Body of pancreas (tissue), 4 donors: ENCODE measurements at places on chromosomes 5 and 9.

- no peak for DNase-seq
Observed at GRCh38 chr9:81767921-81768320, 78.6 kb upstream of the TLE1 start.

DNA sequence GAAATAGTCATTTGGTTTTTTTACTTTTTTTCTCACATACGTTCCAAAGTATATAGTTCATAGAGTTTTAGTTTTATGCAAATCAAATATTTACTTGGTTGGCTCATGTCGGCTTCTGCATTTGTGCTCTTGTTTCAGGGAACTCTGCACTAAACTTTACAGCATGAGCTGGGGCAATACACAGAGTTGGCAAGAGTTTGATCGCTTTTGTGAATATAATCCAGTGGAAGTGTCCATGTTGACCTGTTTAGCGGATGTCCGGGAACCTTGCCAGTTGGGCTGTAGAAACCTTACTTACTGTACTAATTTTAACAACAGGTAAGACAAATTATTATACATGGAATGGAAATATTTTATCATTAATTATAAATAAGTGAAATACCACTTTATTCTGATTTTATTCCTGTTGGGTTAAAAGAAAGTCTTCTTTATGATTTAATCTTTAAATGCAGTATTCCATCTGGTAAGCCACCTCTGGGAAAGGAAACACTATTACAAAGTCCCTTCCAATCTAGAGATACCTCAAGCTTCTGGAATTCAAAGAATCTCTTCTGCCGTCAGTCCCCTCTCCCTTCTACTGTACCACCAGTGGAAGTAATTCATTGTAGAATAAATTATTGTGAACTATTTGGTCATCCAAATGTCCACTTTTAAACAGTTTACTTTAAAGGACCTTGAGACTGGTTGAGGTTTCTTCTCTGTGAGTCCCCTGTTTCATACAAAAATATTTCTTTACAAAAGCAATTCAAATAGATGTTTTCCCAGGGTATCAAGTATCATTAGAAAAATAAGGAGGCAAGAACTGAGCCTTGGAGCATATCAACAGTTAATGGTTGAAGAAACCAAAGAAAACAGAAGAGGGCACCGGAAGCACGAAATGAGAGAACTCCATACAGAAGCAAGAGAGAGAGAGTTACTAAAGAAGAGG, 45.2 kb upstream of the GLIPR2 start:
- DNase-seq = peak; percentile 54

GRCh38 chr9:121217609-121218292, 16.1 kb upstream of the RAB14 start:
- DNase-seq = no peak

DNA sequence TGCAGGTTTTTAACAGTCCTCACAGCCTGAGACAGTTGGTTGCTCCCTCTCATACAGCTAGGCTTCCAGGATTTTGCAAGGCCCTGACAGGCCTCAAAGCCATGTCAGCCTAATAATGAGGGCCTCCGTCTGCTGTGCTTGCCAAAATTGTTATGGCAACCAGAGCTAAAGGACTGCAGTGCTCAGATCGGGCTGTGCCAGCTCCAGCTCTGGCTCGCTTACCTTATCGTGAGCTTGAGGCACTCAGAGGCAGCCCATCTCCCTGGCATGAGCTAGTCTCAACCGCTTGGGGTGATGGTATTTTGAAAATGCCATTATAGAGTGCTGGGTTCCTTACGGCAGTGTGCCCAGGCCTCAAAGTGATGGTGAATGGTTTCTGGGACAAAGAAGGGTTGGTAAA, 8.4 kb downstream of the MTAP start:
- DNase-seq = no peak

DNA sequence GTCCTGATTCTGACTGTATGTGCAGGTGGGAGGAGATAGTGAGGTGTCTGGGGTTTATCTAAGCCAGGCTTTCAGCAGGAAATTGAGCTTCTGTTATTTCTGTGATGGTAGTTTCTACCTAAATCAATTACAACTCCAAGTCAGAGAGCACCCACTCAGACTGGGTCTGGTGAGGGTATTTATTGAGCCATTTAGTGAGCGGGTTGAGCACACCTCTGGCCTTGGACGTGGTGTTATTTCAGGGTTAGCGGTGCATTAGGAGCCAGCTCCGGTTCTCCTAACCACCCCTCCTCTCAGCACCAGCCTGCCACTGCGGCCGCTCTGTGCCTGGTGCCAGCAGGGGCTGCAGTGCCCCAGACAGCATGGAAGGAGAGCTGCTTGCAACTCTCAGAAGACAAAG, 238.9 kb downstream of the CACNA1B start:
- DNase-seq = no peak

DNA sequence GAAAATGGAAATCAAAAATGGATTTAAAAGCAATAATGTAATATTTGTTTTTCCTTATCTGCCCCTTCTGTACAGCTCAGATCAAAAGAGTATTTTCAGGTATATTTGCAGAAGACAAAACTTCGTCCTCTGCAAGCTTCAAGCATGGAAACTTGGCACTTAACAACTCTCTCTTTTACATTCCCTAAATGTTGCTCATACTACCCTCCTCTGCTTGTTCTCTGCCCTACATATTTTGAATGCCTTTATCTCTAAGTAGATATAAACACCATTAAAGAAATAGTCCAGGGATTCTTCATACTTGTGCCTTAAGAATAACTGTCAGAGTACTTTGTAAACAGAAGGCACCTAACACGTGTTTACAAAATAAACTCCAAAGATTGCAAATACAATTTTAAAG, 19.2 kb upstream of the SMC2 start:
- DNase-seq = no peak

- peak; percentile 35 for DNase-seq
Observed at GRCh38 chr9:128007566-128008138, 26.9 kb upstream of the EEIG1 start.

- DNase-seq = no peak
Observed at GRCh38 chr9:87710443-87710842, 15.5 kb upstream of the CTSL start.
